Progenitor cell of endocrine pancreas (in vitro differentiated cells): ENCODE measurements at places on chromosomes 11 and 22.

GRCh38 chr11:30023074-30023473 is 6.2 kb upstream of the KCNA4 start:
- no peak for DNase-seq

DNA sequence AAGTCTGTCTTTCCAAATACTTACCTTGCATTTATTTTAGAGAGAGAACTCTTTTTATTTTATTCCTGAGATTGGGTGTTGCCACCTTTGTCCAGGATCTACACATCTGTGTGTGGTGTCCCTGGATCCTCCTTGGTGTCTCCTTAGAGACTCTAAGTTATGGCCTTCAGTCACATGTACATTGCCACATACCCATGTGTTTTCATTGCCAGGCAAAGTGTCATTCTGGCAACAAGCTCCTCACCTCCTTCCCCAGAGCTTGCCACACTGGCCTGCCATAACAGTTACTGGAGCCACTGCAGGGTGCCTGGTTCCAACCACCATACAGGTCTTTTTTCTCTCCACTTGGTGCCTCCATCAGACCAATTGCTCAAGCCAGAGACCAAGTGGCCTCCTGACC is 379.7 kb downstream of the NTM start:
- no peak for DNase-seq

GRCh38 chr11:86861810-86862209 is 61.5 kb downstream of the PRSS23 start:
- DNase-seq, result no peak

DNA sequence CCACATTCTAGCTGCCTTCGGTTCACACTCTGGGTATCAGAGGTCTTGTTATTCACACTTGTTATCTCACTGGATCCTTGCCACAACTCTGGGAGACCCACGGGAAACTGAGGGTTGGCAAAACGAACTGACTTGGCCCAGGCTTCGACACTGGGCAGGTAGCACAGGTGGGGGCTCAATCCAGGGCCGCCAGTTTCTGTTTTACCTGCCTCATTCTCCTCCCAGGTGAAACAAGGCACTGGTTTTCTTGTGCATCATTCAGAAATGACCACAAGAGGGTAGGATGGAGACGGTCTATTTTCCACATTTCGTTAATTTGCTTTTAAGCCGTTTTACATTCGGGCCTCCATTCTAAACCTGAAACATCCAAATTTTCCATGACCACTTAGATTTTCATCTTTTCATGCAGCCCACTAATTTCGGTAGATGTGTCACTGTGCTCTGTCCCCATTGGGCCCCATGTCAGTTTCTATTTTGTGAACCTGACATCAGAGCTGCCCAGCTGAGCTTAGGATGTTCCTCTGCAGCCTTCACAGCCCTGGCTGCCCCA is 108.1 kb downstream of the KIAA1671 start:
- DNase-seq, result no peak

DNA sequence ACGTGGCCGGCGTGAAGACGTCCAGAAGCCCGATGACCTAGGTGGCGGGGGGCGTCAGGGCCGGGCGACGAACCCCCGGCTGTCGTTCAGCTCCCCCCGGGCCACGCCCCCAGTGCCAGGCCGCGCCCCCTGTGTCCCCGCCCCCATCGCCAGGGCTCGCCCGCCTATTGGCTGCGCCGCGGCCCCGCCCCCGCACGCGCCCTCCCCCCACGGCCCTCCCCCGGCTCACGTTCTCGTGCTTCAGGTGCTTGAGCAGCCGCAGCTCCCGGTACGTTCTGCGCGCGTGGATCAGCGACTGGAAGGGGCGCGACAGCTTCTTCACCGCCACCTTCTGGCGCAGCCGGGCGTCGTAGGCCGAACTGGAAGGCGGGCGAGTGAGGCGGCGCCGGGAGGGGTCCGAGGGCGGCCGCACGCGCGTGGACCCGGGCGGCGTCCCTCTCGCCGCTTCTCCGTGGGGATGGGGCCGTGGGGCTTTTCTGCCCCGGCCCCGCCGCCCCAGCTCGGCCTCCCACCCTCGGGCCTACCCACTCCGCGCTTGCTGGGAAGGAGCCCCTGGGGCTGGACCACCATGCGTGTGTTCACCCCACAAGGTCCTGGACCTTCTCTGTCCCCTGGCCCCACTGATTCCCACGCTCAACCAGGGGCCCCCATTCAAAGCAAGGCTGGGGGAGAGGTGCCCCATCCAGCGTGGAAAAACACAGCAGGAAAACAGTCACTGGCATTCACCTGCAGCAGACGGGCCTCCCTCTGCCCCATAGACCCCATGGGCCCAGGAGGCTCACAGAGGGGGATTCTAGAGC is 2.4 kb downstream of the MAPK11 start:
- no peak for DNase-seq

DNA sequence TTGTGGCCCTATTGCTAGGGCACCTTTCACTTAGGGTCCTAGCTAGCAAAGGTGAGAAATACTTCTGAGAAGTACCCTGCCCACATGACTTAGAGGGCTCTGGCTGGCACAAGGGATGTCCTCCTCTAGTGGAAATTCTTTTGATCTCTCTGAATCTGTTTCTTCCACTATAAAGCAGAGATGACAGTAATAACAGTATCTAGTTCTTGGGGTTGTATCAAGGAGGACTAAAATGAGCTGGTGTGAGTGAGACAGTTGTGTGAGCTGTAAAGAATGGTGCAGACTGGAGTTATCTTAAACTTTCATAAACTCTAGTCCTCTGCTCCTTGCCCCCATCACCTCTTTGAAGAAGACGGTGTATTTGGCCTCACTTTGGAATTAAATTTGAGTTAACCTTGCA is 157.8 kb upstream of the PLET1 start:
- DNase-seq, result no peak

GRCh38 chr22:25564979-25565677 is 653 bp downstream of the GRK3 start:
- DNase-seq, result peak; percentile 22

DNA sequence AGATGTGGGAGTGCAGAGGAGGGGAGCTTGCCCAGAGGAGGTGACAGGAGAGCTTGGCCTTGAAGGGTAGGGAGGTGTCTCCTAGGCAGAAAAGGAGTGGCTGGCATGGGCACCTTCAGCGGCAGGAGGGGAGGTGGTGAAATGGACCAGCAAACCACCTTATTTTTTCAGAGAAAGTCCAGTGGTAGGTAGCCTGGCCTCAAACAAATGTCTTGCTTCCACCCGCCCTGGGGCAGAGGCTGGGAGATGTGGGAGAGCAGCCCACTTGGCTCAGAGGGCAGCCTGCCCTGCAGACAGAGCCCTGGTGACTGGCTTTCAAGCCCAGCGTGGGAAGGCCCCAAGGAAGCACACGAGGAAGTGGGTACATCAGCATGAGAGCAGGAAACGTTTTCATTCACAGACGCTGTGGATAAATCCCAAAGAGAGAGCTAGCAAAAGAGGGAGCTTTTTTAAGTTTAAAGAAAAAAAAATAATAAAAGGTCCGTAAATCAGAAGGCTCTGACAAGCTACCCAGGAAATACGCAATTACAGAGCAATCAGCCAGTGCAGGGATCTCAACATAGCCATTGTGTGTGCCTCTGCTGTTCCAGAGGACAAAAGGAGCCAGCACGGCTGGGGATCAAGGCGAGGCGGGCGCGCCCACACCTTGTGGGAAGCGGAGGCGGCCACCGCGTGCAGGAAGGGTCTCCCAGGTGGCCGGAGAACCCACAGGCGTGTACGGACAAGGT is 238.7 kb upstream of the PLET1 start:
- no peak for DNase-seq

DNA sequence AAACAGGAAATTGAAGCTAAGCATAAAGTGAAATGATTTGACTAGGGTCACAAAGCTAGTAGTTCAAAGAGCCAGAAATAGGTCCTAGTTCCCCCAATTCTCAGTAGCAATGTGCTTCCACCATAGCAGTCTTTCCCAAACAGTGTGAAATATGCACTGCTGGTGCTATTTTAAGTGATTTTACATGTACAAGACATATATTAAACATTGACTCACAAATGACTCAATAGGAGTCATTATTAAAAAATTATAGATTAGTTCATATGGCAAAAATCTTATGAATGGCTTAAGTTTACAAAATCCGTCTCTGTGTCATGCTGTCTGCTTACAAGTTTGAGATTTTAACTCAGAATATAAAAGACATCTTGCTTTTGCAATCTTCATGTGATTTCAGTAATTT is 21.4 kb downstream of the KIF18A start:
- no peak for DNase-seq
